ENCODE measurements at places on chromosomes 7 and 10. TPM values are rescaled to one million over a fixed set of nuclear protein-coding genes. Genes with fewer than 3 reads are reported as not detected.

DNA sequence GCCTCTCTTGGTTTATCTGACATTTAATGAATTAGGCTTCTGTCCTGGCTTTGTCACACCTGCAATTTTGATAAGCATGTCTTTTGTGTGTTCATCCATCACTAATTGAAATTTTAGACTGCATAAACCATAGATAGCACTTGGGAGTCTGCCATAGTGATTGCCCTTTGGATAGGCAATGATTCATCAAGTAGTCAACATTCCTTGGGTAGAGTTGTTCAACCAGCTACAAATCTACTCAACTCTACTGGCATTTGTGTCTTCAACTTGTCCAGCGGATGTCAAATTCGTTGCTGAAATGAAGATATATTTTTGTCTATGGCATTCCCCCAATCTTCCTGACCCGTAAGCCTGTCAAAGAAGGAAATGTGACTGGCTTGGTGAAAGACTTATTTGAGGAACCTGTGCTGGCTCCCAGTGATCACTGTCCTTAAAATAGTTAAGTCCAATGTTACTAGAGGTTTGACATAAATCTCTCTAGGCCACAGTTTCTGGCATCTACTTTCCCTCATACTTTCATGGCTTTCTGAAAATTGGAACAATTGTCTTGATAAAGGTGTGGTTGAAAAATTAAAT, 33.7 kb upstream of the CREB5 start:
- no peak for DNase-seq

- DNase-seq: no peak
Measured at GRCh38 chr7:140928491-140929309, 4.0 kb upstream of the BRAF start.

DNA sequence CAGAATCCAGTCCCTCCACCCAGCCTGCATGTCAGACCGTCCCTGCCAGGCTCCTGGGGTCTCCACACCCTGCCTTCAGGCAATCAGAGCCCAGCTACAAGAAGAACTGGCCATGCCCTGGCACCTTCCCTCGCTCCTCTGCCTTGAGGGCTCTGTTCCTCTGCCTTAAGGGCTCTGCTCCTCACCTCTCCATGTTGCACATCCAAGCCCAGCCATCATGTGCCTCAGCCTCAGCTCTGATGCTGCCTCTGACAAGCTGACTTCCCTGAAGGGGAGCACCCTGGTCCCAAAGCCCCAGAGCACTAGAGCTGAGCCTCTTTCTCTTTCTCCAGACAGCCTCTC, 50.3 kb upstream of the ANTXRL start:
- no peak for DNase-seq

GRCh38 chr10:85612378-85612775, 754.2 kb downstream of the GRID1 start:
- no peak for DNase-seq

The NKX1-2 gene
- 1.3 TPM for total RNA-seq
